ENCODE measurements at places on chromosomes 2 and 18. TPM values are rescaled to one million over a fixed set of nuclear protein-coding genes. Genes with fewer than 3 reads are reported as not detected.

Gene UGT1A3
- total RNA-seq, result not detected

Gene FLACC1
- total RNA-seq, result 1.4 TPM

Gene ZSWIM2
- total RNA-seq, result not detected

Gene CYP27C1
- total RNA-seq, result 11.7 TPM

Gene HES6
- total RNA-seq, result 16.5 TPM

Gene TOGARAM2
- total RNA-seq, result 0.07 TPM

Gene CAPN14
- total RNA-seq, result 0.10 TPM

Gene STPG4
- total RNA-seq, result 0.25 TPM

DNA sequence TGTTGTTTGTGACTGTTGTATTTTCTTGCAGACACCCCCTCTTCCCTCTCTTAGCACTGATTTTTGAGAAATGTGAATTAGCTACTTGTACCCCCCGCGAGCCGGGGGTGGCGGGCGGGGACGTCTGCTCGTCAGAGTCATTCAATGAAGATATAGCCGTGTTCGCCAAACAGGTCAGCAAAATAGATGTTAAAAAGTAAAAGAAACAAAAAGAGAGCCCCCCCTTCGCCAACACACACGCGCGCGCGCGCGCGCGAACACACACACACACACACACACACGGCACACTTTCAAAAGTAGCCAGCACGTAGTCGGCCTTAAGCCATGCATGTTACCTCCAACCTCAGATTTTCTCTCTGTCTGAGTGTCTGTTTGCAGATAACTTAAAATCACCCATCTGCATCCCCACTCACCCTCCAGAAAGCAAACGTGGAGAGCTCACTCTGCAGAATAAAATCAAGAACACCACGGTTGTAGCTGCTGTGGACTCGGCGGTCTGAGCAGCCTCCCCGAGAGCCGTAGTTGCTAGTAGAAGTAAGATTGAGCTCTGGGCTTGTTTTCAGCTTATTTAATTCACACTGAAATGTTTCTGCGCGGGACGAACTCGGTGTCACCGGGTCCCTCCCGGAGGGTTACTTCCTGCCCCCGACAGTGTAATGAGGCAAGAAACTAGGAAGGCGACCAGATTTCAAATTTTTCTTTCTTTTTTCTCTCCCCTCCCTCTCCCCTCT, 5.1 kb downstream of the MEIS1 start:
- DNase-seq, result no peak

DNA sequence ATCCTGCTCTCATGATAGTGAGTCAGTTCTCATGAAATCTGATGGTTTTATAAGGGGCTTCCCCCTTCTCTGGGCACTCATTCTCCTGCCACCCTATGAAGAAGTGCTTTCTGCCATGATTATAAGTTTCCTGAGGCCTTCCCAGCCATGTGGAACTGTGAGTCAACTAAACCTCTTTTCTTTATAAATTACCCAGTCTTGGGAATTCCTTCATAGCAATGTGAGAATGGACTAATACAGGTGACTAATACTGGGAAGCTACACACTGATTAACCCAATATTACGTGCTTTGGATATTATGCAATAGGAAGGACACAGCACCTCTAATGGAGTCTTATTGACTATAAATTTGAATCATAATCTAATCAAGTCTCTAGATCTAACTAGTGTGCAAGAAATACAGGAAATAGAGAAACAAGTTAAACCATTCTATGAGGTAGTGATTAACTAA, 107.2 kb upstream of the ETAA1 start:
- DNase-seq, result no peak

DNA sequence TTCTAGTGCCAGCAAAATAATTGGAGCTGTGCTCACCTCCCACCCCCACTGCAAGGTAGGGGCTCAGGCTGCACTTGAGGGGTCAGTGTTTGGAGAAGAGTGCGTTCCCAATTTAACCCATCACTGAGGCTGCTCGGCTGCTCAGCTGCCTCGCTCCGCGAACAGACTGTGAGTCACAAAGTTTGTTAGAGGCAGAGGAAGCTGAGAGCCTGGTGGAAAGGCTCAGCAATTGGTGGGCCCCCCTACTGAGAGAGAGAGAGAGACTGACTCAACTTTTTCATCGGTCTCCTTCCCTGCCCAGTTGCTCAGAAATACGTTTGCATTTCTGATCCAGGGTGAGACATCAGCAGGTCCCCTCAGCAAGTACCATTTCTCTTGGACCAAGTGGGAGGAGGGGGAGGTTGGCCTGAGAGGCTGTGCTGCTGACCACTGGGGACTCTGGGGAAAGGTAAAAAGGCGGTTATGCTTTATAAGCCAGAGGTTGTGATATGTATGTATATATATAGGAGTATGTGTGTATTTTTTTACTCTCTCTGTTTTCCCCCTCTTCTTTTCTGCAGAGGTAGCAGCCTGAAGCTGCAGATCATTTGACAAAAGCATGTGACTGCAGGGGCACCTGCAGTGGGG, 1.5 kb downstream of the EFR3B start:
- no peak for DNase-seq

DNA sequence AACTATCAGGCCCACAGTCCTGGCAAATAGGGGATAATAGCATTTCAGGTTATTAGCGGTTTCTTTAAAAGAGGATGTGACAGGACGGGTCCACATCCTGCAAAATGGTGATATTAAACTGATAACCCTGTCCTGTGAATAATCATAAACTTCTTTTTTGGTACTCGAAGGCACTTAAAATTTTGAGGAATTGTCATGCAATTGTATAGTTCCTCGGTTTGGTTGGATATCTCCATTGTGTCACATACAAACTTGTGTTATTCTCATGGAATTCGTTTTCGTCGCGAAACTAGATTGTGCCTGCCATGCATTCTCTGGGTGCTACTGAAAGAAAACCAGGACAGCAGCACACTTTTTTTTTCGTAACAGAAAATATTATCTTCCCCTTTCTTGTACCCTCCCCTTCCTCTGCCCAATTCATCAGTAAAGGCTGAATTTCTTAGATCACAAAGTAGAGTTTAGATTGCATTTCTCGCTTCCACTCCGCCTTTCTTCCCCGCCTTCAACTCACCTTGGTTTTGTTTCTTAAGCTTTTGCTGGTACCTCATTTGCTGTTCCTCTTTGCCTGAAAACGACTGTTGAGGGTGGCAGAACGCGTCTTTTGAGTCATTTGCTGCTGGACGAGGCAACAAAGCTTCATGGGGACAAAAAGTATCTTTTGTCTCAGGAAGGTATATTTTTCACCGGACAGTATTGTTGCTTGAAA, 1.3 kb downstream of the CERS6 start:
- DNase-seq, result no peak

DNA sequence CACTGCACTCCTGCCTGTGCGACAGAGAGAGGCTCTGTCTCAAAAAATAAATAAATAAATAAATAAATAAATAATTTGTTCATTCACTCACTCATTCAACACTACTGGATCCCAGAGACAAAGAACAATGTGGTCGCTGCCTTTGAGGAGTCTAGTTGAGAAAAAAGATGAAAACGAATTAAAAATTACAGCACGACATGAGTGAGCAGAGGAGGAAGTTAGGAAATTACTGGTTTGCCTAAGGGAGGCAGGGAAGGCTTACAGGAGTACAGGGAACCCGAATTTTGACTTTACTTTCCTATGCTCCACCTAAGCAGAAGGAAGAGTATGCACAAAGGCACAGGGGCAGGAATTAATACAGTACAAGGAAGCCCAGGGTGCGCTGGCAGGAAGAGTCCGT, 4.2 kb upstream of the KCMF1 start:
- DNase-seq, result no peak

GRCh38 chr2:117948615-117949014, 65.3 kb downstream of the CCDC93 start:
- DNase-seq, result no peak

GRCh38 chr2:180682871-180683270, 297.5 kb upstream of the UBE2E3 start:
- no peak for DNase-seq

DNA sequence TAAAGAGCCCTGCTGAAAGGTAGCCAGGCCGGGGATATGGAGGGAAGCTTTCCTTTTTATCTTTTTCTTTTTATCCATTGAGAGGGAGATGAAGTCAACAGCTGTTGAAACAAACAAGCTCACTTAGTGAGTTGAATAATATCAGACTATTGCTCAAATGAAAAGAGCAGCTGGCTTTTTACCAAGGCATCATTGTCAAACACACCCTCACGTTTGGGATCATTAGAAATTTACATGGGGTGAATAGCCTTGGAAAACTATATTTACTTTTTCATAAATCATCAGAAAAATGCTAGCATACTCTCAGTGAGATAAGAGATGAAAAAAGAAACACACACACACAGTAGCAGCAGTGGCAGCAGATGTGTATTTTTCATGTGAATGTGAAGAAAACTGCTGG, 71.5 kb upstream of the HNMT start:
- DNase-seq, result no peak

DNA sequence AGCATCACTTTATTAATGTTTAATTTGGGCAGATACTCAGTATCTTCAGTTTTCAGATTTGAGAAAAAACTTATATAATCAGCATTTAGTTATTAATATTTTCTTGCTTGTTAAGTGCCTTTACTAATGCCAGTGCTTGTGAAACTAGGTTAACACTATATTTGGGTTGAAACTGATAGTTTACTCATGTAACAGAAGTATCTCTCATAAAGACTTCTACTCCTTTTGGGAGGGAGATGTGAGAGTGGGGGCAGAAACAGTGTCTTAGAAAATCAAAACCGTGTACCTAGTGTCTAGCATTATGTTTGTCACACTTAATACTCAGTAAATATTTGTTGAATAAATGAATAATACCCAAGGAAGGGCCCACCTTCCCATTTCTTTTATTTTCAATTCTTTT, 129.5 kb downstream of the MSTN start:
- no peak for DNase-seq

DNA sequence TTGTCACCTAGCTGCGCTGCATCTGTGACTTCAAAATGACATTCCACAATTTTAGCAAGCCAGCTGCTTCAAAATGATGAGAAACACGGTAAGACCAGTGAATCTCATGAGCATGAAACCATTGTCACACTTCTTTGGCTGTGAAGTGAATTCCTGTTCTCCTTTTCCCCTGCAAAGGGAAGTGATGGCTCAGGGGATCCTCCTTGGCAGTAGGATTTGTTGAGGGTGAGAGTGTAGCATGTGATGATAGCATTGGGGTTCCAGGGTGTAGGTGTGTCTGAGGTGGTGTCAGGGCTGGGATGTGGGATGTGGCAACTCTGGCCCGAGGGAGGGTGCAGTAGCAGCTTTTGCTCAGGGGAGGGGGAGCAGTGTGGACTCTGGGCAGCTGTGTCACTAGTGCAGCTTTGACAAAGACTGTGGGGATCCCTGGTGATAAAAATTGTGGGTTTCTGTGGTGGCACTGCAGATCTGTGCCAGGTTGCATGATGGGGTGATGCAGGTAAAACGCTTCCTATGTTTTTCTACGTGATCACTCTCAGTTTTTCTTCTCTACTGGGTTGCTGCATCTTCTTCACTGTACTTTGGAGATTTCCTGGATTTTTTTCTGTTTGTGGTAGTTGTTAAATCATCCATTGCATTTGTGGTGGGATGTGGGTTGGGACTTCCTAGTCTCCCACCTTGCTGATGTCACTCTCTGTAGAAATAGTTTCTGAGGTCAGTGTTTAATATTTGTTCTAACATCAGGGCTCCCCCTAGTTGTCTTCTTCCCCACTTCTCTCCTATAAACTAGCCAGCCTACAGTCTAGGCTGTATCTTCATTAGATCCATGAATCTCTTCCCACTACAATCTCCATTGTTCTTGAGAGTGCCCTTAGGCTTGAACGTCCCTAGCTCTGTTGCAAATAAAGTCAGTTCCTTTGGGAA, 107.0 kb downstream of the ACTR3 start:
- no peak for DNase-seq

DNA sequence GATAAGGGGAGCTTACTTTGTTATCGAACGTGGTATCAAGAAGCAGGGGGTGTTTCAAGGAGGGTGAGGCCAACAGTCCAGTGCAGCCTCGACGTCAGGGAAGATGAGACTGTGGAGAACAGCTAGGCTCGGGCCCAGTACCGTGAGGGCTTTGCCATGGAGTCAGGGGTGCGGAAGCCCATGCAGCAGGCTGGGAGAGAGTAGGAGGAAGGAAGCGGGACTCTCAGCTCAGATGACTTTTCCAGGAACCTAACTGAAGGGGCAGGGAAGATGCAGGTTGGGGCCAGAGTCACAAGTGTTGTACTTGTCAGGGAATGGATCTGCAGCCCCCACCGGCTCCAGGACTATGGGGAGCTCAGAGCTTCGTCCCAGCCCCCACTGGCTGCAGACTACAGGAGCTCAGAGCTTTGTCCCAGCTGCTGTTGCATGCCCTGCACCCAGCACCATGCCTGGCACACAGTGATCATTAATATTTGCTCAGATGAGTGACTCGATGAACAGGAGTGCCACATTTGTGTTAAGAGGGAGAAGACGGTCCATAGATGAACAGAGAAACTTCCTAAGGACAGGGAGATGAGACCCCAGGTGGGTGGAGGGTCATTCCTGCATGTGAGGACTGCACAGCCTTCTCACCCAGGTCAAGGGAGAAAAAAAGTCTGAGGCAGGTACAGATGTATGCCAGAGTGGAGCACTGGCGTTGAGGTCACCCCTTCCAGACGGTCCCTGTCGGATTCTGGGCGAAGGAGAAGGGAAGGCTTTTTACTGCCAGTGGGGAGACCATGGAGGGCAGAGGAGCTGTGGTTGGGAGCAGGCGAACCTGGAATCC, 36.4 kb downstream of the PTGR3 start:
- no peak for DNase-seq

DNA sequence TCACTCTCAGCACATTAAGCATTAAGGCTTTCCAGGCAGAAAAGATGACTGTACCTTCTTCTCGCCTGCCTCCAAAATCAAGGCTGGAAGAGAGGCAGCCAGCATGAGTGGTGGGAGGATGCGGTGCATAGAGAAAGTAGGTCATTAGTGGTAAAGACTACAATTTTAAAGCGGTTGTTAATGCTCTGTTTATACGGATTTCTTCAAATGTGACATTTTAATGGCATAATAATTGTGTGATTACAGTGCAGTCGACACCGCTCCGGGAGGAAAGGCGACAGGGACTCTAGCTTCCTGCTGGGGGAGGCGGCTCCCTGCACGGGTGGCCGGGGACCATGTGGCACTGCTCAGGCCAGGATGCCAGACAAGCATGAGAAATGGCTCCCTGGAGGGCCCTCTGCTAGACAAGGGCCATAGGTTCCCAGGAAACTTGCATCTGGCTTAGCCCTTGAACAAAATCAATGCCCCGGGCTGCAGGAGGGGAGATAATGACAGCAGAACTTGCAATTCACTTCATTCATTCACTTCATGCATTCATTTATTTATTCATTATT, 129.6 kb downstream of the GALNT14 start:
- no peak for DNase-seq

All from chondrocyte (in vitro differentiated cells).